ENCODE measurements at places on chromosomes 2 and 18. TPM values are rescaled to one million over a fixed set of nuclear protein-coding genes. Genes with fewer than 3 reads are reported as not detected.

GRCh38 chr2:148971547-148971946, 67.0 kb upstream of the LYPD6B start:
- H3K27me3 ChIP-seq, result peaks cover 21% of the 10 kb centered on the region
- no peak overlapping the region for H3K27ac ChIP-seq
- no peaks in the 10 kb centered on the region for H3K4me1 ChIP-seq

- peak; percentile 16 for DNase-seq
- peak overlapping the region; percentile 60 for H3K27ac ChIP-seq
- H3K36me3 ChIP-seq, result no peaks in the 10 kb centered on the region
- peaks cover 9% of the 10 kb centered on the region for H3K4me1 ChIP-seq
- H3K4me3 ChIP-seq, result no peak overlapping the region
Measured at GRCh38 chr2:181072486-181073235, 92.3 kb downstream of the UBE2E3 start.

- peaks cover 23% of the 10 kb centered on the region for H3K36me3 ChIP-seq
- peak overlapping the region; percentile 42 for H3K27ac ChIP-seq
- DNase-seq, result no peak
- no peaks in the 10 kb centered on the region for H3K27me3 ChIP-seq
- peaks cover 27% of the 10 kb centered on the region for H3K4me1 ChIP-seq
- H3K4me3 ChIP-seq, result no peak overlapping the region
Measured at GRCh38 chr2:96626553-96626942, 11.6 kb downstream of the KANSL3 start.

DNA sequence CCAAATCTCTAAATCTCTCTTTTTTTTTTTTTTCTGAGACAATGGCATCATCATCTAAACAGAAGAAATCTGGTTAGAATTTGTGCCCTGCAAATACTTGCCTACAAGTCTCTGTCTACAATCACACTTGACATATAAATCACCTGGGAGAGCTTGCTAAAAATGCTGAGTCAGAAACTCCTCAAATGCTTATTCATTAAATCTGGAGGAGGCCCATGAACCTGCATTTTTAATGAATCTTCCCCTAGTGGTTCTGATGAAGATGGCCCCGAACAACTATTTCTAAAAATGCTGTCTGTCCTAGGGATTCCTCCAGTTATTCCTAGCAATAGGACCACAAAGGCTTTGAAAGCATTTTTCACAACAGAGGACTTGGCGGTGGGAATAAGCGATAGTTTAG, 1.6 kb upstream of the CSRNP3 start:
- DNase-seq, result no peak
- no peaks in the 10 kb centered on the region for H3K4me1 ChIP-seq
- no peaks in the 10 kb centered on the region for H3K36me3 ChIP-seq
- H3K4me3 ChIP-seq, result no peak overlapping the region
- no peak overlapping the region for H3K27ac ChIP-seq

Gene C2orf80
- total RNA-seq, result not detected

Gene AMER3
- total RNA-seq, result not detected

DNA sequence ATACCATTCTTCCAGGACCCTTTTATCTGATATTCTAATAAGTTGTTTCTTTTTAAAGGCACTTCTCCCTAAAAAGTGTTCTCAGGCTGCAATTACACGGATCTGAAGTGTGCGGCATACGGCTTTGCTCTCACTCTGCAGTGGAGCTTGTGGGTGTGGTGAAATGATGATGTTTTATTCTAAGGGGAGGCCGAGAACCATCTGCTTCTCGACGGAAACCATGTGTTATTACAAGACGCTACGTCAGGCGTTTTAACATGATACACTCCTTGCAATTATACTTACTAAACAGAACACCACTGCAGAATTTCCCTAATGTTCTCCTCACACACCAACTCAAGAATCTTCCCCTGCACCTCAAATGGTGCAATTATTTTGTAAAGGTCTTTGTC, 34.9 kb upstream of the CTDP1 start:
- H3K4me1 ChIP-seq, result peaks cover 8% of the 10 kb centered on the region
- peaks cover 19% of the 10 kb centered on the region for H3K27me3 ChIP-seq
- H3K36me3 ChIP-seq, result no peaks in the 10 kb centered on the region
- H3K27ac ChIP-seq, result no peak overlapping the region

Gene MLPH
- 27.4 TPM for total RNA-seq

Gene DSC1
- total RNA-seq, result not detected

DNA sequence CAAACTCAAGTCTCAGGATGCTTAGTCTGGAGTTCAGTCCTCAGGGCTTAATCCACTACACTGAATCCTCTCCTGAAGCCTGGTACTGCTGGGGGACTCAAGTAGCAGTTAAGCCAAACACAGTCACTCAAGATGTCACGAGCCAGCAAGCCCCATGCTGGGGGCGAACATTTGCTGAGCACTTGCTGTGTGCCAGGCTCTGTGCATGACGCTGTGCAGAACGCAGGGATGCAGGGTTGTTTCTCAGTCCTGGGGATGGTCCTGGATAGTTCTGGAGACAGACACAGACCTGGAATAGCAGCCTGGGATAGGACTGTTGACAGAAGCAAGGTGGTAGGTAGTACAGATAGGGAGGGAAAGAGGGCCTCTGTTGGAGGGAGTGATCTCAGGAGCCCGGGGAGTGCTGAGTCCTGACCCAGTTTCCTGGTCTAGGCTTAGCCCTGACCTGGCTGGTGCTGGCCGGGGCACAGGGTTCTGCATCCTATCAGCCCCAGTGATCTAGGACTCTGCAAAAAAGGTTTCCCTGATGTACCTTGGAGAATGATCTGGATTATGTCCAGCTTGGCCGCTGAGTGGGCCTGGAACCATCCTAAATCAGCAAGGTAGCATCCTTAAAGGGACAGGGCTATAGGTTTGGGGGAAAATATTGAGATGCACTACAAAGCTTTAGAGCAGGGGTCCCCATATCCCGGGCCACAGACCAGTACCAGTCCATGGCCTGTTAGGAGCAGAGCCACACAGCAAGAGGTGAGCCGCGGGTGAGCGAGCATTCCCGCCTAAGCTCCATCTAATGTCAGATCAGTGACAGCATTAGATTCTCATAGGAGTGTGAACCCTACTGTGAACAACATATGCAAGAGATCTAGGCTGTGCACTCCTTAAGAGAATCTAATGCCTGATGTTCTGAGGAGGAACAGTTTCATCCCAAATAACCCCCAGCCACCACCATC, 54.7 kb upstream of the OTOF start:
- H3K36me3 ChIP-seq, result no peaks in the 10 kb centered on the region
- no peak overlapping the region for H3K4me3 ChIP-seq
- peaks cover 74% of the 10 kb centered on the region for H3K27me3 ChIP-seq
- DNase-seq, result no peak

- H3K36me3 ChIP-seq, result no peaks in the 10 kb centered on the region
- H3K4me1 ChIP-seq, result no peaks in the 10 kb centered on the region
- peaks cover 16% of the 10 kb centered on the region for H3K27me3 ChIP-seq
- no peak for DNase-seq
- no peak overlapping the region for H3K27ac ChIP-seq
- no peak overlapping the region for H3K4me3 ChIP-seq
Measured at GRCh38 chr18:11516751-11517503, 92.5 kb upstream of the SLC35G4 start.

GRCh38 chr2:71333619-71334018, 2.0 kb downstream of the ZNF638 start:
- H3K4me1 ChIP-seq, result peaks cover 42% of the 10 kb centered on the region
- DNase-seq, result no peak
- peak overlapping the region; percentile 5 for H3K27ac ChIP-seq
- peak overlapping the region; percentile 98 for H3K4me3 ChIP-seq
- peaks cover 3% of the 10 kb centered on the region for H3K27me3 ChIP-seq

GRCh38 chr2:157845081-157845480, 31.0 kb downstream of the ACVR1 start:
- DNase-seq, result no peak
- H3K36me3 ChIP-seq, result peaks cover 22% of the 10 kb centered on the region
- H3K27ac ChIP-seq, result no peak overlapping the region
- H3K4me3 ChIP-seq, result no peak overlapping the region
- H3K27me3 ChIP-seq, result no peaks in the 10 kb centered on the region
- H3K4me1 ChIP-seq, result peaks cover 27% of the 10 kb centered on the region

Gene DSC3
- total RNA-seq, result not detected

Gene LYG1
- total RNA-seq, result 0.27 TPM

- H3K36me3 ChIP-seq, result peaks cover 8% of the 10 kb centered on the region
- H3K27ac ChIP-seq, result no peak overlapping the region
- DNase-seq, result peak; percentile 31
- H3K4me3 ChIP-seq, result no peak overlapping the region
Measured at GRCh38 chr2:172079838-172080640, 5.3 kb upstream of the DLX1 start.

DNA sequence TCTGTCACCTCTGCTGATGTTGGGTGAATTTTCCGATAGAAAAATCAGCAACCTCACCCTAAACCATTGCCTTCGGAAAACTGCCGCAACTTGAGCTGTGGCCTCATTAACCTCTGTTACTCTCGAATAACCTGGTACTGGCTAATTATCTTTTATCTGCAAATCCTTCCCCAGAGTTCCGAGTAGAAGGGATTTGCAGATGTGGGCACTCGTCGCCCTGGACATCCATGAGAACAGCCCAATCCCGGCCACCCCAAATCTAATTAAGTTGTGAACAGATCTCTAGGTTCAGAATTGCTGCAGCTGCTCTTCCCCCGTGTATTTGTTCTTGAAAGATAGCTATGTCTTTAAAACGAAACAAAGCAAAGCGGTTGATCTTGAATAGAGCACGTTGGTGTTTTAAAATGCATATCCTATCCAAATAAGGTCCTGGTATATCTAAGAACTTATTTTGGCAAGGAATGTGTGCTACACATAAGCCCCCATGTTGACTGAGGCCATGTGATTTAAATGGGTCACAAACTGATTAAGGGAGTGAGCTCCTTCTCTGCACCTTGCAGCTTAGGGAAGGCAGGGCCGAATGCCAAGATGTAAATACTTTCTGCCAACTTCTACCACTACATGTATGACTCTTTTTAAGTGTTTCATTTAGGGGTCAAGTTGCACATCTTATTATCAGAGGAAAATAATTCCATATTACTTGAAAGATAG, 88.2 kb downstream of the MTCL1 start:
- H3K27ac ChIP-seq, result peak overlapping the region; percentile 94
- DNase-seq, result no peak
- H3K36me3 ChIP-seq, result peaks cover 74% of the 10 kb centered on the region
- H3K4me3 ChIP-seq, result peak overlapping the region; percentile 44
- H3K4me1 ChIP-seq, result peaks cover 84% of the 10 kb centered on the region

Gene GULP1
- 65.3 TPM for total RNA-seq

GRCh38 chr2:240611601-240612210, 13.6 kb upstream of the GPR35 start:
- no peaks in the 10 kb centered on the region for H3K4me1 ChIP-seq
- DNase-seq, result no peak
- no peak overlapping the region for H3K27ac ChIP-seq
- peaks cover 25% of the 10 kb centered on the region for H3K27me3 ChIP-seq
- H3K4me3 ChIP-seq, result no peak overlapping the region
- H3K36me3 ChIP-seq, result no peaks in the 10 kb centered on the region

DNA sequence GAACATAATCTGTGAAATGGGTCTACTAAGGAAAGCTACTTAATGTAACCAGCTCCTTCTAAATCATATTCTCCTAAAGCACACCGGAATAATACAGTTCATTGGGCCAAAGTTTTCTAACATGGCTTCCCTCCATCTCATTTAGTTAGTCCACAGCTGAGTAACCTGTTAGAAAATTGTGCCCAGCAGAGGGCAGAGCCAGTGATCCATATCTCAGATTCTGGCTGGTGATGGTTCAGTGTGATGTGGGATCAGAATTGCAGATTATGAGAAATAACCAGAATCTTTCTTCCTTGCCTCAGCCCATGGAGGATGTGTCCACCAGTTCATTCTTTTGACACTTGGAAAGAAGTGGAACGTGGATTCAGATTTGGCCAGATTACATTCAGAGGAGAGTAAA, 9.4 kb upstream of the CTLA4 start:
- H3K36me3 ChIP-seq, result no peaks in the 10 kb centered on the region
- H3K27ac ChIP-seq, result no peak overlapping the region
- no peak overlapping the region for H3K4me3 ChIP-seq
- DNase-seq, result no peak
- no peaks in the 10 kb centered on the region for H3K4me1 ChIP-seq
- peaks cover 11% of the 10 kb centered on the region for H3K27me3 ChIP-seq

DNA sequence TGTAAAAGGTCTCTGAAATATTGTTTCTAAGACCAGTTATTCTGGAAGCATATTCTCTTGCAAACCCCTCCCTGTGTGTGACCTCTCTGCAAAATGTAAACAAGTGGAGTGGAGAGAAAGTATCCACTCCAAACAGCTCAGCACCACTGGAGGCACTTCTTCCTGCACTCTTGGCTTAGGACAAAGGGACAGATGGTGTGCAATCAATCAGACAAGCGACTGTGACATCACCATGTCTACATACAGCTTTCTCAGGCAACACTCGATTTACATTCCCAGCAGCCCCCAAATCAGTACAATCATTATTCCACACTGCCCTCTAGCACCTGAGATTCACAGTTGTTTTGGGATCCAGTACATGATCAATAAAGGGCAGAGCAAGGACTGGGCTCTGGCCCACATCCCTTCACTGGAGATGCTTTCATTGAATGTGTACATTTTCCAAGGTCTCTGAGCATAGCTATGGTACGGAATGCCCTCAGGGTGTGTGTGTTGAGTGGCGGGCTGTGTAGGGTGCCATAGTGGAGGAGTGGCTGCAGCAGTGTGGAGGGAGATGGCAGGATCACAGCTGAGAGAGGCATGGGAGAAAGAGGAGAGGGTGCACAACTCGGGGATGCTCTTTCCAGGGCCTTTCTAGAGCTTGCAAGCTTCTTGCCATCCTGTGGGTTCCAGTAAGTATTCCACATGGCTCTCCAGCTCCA, 311.8 kb upstream of the ST6GAL2 start:
- H3K4me1 ChIP-seq, result no peaks in the 10 kb centered on the region
- H3K36me3 ChIP-seq, result no peaks in the 10 kb centered on the region
- no peak overlapping the region for H3K27ac ChIP-seq
- no peak for DNase-seq

Data from HFFc6 (cell line).